ENCODE measurements at places on chromosomes 5 and 9.

DNA sequence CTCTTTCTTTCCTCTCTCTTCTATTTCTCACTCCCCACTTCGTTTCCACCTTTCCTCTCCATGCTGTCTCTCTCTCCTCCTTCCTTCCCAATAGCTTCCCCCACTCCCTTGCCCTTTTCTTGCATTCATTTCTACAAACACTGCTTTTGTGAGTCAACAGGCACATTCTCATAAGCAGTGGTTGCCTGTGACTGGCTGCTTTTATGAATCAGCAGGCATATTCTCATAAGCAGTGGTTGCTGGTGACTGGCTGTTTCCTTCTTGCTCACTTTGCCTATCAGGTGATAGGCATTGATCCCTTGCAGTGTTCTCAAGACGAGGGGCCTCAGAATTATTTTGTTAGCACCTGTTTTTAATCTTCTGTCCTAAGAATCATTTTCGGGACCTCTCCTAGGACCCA is 116.1 kb upstream of the ACTBL2 start:
- DNase-seq, result no peak

DNA sequence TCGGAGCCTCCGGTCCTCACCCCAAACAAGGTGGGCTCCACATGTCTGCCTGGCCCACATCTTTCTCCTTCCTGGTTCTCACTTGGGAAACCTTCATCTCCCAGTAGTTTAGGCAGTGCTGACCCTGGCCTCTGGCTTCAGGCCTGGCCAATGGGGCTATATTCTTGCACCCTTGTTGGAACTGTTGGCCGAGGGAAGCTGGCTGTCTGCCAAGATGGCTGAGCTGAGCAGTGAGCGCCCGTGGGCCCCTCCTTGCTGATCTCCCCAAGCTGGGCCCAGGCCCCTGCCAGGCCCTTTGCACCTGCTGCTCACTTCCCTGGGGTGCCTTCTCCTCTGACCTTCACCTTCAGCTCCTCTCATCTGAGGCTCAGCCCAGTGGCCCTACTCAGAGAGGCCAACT is 31.3 kb downstream of the TSPAN17 start:
- DNase-seq, result no peak

DNA sequence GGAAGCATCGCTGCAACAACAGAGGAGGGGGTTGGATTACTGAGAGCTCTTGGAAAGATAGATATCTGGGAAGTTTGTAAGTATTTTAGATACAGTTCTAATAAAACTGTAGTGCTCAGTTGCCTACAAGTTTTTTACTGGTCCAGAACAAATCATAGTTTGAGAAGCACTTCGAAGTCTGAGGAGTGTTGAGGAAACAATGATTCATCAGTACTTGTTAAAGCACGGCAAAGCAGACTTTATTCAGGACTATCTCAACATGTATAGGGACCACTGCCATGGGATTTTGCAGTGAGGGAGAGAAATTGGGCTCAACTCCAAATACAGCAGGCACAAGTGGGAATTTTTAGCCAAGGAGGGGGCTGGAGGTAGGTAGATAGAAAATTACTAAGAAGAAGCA is 25.3 kb upstream of the RECK start:
- DNase-seq, result no peak

DNA sequence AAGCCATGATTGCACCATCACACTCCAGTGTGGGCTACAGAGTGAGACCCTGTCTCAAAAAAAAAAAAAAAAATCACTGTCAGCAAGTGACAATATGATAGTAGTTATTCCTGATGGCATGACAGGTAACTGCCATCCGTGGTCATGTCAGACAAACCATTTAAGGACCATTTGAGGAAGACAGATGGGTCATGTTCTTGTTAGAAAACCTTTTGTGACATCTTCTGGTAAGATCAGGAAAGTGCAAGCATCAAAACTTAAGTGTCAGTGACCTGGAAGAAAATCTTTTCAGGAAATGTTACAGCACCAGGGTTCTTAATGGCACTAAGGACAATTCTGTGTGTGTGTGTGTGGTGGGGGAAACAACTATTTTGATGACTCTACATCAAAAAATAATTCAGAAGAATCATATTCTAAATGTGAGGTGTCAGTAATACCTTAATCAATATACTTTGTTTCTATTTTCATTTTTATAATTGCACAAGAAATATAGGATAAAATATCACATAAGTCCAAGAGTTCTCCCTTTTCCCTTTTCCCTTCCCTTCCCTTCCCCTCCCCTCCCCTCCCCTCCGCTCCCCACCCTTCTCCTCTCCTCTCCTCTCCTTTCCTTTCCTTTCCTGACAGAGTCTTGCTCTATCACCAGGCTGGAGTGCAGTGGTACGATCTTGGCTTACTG is 17.8 kb downstream of the SLC38A9 start:
- no peak for DNase-seq

GRCh38 chr5:14830210-14831005 is 41.2 kb downstream of the ANKH start:
- no peak for DNase-seq

- no peak for DNase-seq
Observed at GRCh38 chr9:122084026-122084675, 9.0 kb downstream of the TTLL11 start.

GRCh38 chr9:137242269-137243203 is 1.4 kb downstream of the TUBB4B start:
- DNase-seq, result no peak

GRCh38 chr5:76386360-76386759 is 16.7 kb upstream of the IQGAP2 start:
- no peak for DNase-seq

- DNase-seq, result no peak
Observed at GRCh38 chr5:33657804-33658440, 217.2 kb downstream of the TARS1 start.

GRCh38 chr9:127058645-127059021 is 63.8 kb downstream of the ANGPTL2 start:
- DNase-seq, result no peak

DNA sequence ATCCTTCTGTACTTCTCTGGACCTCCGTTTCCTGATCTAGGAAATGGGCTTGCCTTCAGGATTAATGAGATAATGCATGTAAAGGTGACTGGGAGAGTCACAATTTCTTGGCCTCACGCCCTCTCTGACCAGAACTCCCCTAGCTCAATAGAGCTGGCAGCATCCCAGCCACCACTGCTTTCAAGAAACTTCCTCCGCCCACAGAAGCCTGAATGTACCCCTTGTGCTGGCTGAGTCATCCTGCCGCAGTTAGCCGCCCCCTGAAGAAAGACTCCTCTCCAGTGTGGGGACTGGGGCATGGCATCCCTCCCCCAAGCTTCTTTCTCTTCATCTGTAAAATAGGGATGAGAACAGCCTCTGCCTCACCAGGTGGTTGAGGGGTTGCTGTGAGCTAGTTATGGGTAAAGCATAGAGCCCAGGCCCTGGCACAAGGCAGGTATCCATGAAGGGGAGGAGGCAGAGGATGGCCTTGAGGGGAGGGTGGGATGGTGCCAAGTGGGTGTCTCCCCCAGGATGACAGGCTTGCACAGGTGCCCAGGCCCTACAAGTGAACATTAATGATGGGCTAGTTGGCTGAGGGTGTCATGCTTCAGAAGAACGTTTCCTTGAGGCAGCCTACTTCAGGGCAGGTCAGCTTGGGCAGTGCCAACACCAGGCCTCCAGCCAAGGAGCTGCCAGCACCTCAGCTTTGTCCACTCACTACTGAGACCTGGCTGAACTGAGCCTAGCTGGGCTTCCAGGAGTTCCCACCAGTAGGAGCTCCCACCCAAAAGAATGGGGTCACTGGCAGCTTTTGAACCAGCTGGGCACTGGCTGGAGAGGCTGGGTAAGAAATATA is 3.4 kb downstream of the PDLIM4 start:
- no peak for DNase-seq

DNA sequence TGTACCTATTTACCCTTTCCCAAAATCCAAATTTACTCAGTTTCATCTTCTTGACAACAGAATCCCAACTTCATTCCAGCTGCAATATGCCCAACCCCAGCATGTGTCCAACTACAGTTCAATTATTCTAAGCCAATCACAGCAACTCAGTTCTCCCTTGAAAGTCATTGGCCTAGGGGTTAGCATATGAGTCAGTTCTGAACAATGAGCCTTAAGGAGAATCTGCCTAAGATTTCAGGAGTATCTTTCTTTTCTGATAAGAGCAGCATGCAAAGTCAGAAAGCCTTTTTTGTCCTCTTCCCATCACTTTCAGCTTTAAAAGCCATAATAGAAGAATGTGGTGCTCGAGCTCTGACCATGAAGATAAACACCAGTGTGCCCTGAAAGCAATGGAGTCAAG is 44.4 kb upstream of the RASGRF2 start:
- no peak for DNase-seq

GRCh38 chr9:126496781-126497659 is 116.7 kb upstream of the LMX1B start:
- no peak for DNase-seq

GRCh38 chr5:60339691-60340201 is 360.2 kb downstream of the DEPDC1B start:
- no peak for DNase-seq

DNA sequence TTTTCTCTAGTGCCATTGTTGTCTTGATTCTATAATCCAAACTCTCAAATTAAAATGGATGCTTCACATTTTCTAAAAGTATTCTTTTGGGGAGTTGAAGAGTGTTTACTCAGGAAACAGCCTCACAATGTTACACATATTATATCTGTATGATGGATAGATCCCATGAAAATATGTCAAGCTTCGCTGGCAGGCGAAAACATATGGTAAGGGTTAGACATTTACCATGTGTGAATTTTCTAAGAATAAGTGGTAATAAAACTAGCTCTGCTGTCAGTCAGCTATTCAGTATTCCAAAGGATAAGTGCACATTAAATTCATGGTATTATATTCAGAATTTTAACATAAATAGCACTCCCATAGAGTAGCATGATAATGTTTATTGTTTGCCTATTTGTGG is 13.3 kb upstream of the ADCY2 start:
- DNase-seq, result no peak

DNA sequence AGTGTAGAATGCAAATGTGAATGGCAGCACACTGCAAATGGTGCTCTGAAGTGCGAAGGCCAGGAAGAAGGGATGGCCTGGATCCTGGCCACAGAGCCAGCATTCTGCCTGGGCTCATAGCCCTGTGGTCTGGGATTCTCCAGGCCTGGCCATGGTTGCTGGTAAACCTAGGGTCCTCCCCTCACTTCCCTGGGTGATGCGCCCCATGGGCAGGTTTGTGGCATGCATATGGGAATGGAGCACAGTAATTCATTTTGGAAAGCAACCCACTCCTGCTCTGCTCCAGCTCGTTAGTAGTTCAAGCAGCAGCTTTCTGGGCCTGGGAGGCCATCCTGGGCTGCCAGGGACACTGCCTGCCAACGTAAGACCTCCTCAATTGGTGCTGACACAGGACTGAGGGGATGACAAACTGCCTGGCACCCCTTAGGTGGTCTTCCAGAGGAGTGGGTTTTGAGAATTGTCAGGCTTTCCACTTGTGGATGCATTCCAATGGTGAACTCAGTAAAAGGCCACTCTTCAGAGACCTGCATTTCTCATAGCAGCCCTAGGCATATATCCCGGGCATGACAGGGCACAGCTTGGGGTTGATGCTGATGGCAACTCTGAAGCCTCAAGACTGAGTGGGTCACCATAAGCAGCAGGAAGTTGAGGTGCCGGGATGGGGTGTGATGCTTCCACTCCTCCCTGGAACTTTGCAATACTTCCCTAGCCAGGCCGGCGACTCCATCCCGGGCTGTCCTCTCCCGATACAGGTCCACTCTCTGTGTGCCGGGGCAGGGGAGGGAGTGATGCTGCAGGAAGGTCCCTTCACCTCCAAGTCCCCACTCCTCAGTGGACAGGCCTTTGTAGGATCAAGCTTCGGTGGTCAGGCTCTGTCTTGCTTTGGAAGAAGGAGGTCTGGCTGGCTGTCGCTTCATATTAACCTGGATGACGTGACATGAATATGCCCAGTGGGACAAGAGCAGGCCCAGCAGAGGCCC is 1.2 kb upstream of the SLC25A48 start:
- DNase-seq, result no peak

DNA sequence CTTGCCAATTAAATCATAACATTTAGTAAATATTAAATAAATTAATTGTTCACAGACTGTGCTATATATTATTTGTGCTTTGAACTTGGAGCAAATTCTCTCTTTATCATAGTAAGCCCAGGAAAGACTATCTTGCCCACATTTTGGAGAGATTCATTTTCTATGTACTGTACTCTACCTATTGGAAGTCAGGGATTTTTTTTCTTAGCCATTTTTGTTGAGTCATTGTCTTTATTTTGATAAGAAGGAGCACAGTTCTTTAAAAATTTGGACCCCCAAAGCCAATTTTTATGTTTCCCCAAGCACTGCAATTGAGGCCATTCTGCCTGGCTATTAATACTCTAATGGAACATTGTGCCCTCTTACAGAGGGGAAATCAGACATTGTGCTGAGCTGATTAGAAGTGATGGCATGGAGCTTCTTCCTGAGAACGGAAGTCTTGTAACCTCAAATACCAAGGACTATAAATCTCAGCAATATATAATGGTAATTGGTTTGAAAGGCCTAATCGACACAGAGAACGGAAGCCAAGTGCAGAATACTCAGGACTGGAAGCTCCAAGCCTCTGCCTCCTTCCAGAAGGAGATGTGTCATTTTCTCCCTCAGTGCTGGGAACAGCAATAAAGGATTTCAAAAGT is 188.8 kb upstream of the PAPPA start:
- no peak for DNase-seq

- no peak for DNase-seq
Observed at GRCh38 chr5:169637085-169637548, at the start of gene DOCK2. Gene DOCK2 (plus strand): TSS chr5:169637275. CDS start chr5:169637327, 52 bp downstream.

DNA sequence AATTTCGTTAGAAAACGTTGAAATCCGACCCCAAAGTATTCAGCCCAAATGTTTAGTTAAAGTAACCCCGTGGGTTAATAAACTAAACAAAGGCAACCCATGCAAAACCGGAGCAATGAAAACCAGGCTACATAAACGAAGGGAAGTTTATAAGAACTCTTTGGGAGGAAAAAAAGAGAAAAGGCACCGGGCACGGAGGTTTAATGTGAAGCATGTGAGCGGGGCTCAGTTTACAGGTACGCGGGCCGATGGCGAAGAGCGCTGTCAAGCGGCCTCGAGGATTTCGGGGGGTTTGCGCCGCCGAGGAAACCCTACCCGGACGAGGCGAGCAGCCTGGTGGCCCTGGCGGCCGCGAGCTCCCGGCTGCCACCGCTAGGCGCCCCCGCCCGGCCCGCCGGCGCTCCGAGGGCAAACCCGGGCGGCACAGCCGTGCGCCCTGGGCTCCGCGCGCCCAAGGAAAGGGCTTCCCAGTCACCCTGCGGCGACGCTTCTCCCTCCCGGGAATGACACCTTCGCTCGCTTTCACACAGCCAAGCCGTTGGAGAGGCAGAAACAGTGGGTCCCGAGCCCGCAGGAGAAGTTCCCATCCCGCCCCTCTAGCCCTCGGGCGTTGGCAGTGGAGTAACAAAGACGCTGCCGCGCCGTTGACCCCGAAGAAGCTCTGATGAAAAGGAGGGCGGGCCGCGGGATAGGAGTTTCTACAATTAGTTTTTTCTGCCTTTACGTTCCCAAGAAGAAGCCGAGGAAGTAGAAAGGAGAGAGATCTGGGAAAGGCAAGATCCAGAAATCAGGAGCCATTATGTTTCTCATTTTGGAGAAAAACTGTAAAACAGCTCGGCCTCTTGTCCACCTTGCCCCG is 126.0 kb downstream of the TMEM174 start:
- DNase-seq, result no peak

- DNase-seq, result no peak
Observed at GRCh38 chr9:5554254-5554653, 43.9 kb downstream of the PDCD1LG2 start.

GRCh38 chr5:40939753-40940152 is 30.5 kb downstream of the C7 start:
- DNase-seq, result no peak

Data from HS-27A (cell line).